EL (cell line): ENCODE measurements at places on chromosomes 2 and 18.

GRCh38 chr2:169771612-169772011 is 27.1 kb upstream of the SSB start:
- DNase-seq: no peak

DNA sequence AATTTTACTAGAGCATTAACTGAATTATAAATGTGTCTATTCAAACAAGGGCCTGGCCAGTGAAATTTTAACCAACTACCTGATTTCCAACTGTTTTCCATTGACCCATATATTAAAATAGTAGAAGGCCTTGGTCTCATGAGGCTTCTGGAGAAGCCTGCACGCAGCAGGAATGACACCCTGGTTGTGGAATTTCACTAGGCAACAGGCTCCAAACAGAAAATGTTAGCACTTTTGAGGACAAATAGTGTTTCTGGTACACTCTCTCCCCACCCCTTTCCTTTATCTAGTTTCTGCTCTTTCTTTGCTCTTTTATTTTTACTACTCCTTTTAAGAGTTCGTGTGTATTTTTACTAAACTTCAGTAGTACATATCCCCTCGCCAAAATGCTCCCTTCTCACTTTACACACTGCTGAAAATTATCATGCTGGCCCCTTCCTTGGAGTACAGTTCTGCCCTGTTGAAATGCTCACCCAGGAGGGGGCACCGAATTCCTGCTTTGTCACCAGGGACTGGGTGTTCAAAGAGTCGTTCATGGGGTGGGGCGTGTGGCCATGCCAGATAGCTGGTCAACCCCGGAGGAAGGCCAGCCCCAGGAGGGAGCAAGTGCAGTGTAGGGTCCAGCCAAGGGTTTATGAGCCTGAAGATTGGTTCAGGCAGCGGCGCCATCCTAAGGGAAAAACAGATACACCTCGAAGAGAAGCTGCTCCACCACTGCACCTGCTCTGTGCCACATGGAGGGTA is 22.1 kb upstream of the COL6A3 start:
- DNase-seq: peak; percentile 72

GRCh38 chr2:210288408-210288807 is 26.6 kb downstream of the MYL1 start:
- DNase-seq: no peak

- no peak for DNase-seq
Observed at GRCh38 chr18:24947521-24948305, 404.3 kb downstream of the ZNF521 start.

GRCh38 chr18:24914685-24915084 is 437.3 kb downstream of the ZNF521 start:
- no peak for DNase-seq

GRCh38 chr18:6482198-6482977 is 67.7 kb upstream of the L3MBTL4 start:
- DNase-seq: peak; percentile 45
